ENCODE measurements at places on chromosomes 4 and X. TPM values are rescaled to one million over a fixed set of nuclear protein-coding genes. Genes with fewer than 3 reads are reported as not detected.

Gene SCML1
- total RNA-seq, result 5.8 TPM

Gene ADGRG2
- total RNA-seq, result 16.4 TPM

Gene IL21
- total RNA-seq, result not detected

Gene VGLL1
- 0.09 TPM for total RNA-seq

Gene SPIN2A
- total RNA-seq, result 3.4 TPM

Gene NDST3
- total RNA-seq, result 0.04 TPM

Gene CNGA1
- total RNA-seq, result 0.35 TPM

Gene SOWAHB
- 0.13 TPM for total RNA-seq

Gene ARSJ
- total RNA-seq, result 4.3 TPM

Gene RAB40AL
- total RNA-seq, result 0.31 TPM

Gene GPRIN3
- total RNA-seq, result 4.3 TPM

Gene MAGEB17
- 0.09 TPM for total RNA-seq

Gene ANXA3
- total RNA-seq, result 7.5 TPM

Gene TEX11
- total RNA-seq, result not detected

Gene NUDT11
- 4.7 TPM for total RNA-seq

Gene GPR50
- not detected for total RNA-seq

Gene OTUD6A
- total RNA-seq, result not detected

Gene CCNI
- 124 TPM for total RNA-seq

Gene FDCSP
- 0.13 TPM for total RNA-seq

Gene ITM2A
- 611 TPM for total RNA-seq

Gene GC
- 0.35 TPM for total RNA-seq

Gene TRIM75
- 0.09 TPM for total RNA-seq

Gene ETDA
- total RNA-seq, result not detected

Gene ARR3
- not detected for total RNA-seq

Gene GLRA2
- 0.09 TPM for total RNA-seq

Gene RNF150
- 37.6 TPM for total RNA-seq

Gene NLRP2B
- 0.04 TPM for total RNA-seq

Gene SMR3B
- not detected for total RNA-seq

Gene TLR7
- total RNA-seq, result 0.66 TPM

Gene TRIM60
- total RNA-seq, result not detected

Gene GUCY1A1
- total RNA-seq, result 16.4 TPM

Gene SEC24D
- total RNA-seq, result 45.0 TPM

Gene HELT
- total RNA-seq, result not detected

Gene LIMCH1
- total RNA-seq, result 104 TPM

Gene TBC1D9
- 15.7 TPM for total RNA-seq

Gene FMR1NB
- total RNA-seq, result not detected

Gene PAGE1
- total RNA-seq, result not detected

Gene MAGEA9B
- not detected for total RNA-seq

Gene MBTPS2
- total RNA-seq, result 10.7 TPM

Gene CT45A10
- not detected for total RNA-seq

Gene TMEM35A
- total RNA-seq, result 1.1 TPM

Gene NPNT
- 112 TPM for total RNA-seq

Gene UXT
- 118 TPM for total RNA-seq

Gene TMEM128
- total RNA-seq, result 21.5 TPM

Gene GAGE2A
- not detected for total RNA-seq

Gene BST1
- total RNA-seq, result 5.2 TPM

Gene LRCH2
- 4.0 TPM for total RNA-seq

Gene MAGEA2B
- total RNA-seq, result not detected
